Activated naive CD4-positive, alpha-beta T cell treated with anti-CD3 and anti-CD28 coated beads for 36 hours (primary cell): ENCODE measurements at places on chromosomes 2 and 18. TPM values are rescaled to one million over a fixed set of nuclear protein-coding genes. Genes with fewer than 3 reads are reported as not detected.

- DNase-seq: no peak
- H3K4me3 ChIP-seq: no peak overlapping the region
- no peaks in the 10 kb centered on the region for H3K4me1 ChIP-seq
- H3K36me3 ChIP-seq: no peaks in the 10 kb centered on the region
- no peak overlapping the region for H3K27ac ChIP-seq
Measured at GRCh38 chr18:36752929-36753865, 75.6 kb downstream of the TPGS2 start.

DNA sequence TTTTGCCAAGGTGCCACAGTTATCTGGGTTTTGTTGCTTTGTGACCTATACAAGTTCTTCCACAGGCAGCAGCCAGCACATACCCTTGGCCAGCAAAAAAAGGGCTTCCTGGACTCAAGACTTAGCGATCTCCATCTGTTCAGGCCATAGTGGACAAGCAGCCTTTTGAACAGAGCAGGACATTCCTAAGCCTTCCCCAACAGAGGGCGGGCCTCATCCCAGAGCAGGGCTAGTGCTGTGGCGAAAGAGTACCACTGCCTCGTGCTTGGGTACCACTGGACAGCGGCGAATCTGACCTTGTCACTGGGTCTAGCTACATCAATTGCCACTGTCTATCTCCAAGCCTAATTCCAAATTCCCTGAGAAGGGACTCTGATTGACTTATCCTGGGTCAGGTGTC lies 56.4 kb downstream of the NAB1 start:
- no peak overlapping the region for H3K4me3 ChIP-seq
- peaks cover 4% of the 10 kb centered on the region for H3K36me3 ChIP-seq
- H3K27ac ChIP-seq: no peak overlapping the region
- DNase-seq: no peak
- H3K27me3 ChIP-seq: no peaks in the 10 kb centered on the region
- peaks cover 23% of the 10 kb centered on the region for H3K4me1 ChIP-seq

TUBA3E gene
- total RNA-seq: not detected

DNA sequence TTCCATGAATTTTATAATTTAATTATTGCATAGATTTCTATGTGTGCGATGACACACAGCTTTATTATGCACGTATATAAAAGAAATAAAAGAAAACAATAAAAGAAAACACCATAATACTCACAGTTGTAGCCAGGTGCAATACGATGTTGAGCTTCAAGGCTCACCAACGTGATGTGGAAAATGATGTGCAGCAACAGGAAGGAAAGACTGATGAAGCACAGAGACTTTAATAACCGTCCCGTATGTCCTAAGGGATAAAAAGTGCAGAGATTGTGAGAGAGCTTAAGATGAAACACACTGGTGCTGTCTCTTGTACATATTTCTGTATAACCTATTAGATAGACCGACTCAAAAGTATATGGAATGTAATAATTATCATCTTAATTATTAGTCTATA lies 170.0 kb downstream of the PIEZO2 start:
- H3K4me1 ChIP-seq: no peaks in the 10 kb centered on the region
- H3K4me3 ChIP-seq: no peak overlapping the region
- DNase-seq: no peak
- H3K27ac ChIP-seq: no peak overlapping the region
- H3K36me3 ChIP-seq: no peaks in the 10 kb centered on the region

- H3K36me3 ChIP-seq: no peaks in the 10 kb centered on the region
- DNase-seq: no peak
- H3K27me3 ChIP-seq: peaks cover 4% of the 10 kb centered on the region
- H3K4me3 ChIP-seq: no peak overlapping the region
- H3K4me1 ChIP-seq: no peaks in the 10 kb centered on the region
- H3K27ac ChIP-seq: no peak overlapping the region
Measured at GRCh38 chr2:221605751-221606240, 33.7 kb upstream of the EPHA4 start.

LRRTM4 gene
- not detected for total RNA-seq

SRD5A2 gene
- total RNA-seq: not detected

GRCh38 chr2:160427629-160428404 lies 65.8 kb downstream of the RBMS1 start:
- H3K27me3 ChIP-seq: no peaks in the 10 kb centered on the region
- H3K4me3 ChIP-seq: peak overlapping the region; percentile 75
- DNase-seq: peak; percentile 67
- H3K27ac ChIP-seq: peak overlapping the region; percentile 88
- H3K36me3 ChIP-seq: peaks cover 8% of the 10 kb centered on the region

RESP18 gene
- total RNA-seq: not detected

GRCh38 chr2:144535300-144535699 lies 15.4 kb upstream of the ZEB2 start:
- no peak for DNase-seq
- peaks cover 14% of the 10 kb centered on the region for H3K27me3 ChIP-seq
- no peaks in the 10 kb centered on the region for H3K4me1 ChIP-seq
- no peak overlapping the region for H3K27ac ChIP-seq
- H3K4me3 ChIP-seq: no peak overlapping the region
- H3K36me3 ChIP-seq: no peaks in the 10 kb centered on the region

GRCh38 chr18:8339952-8340351 lies 269.3 kb upstream of the RAB12 start:
- peak overlapping the region; percentile 34 for H3K27ac ChIP-seq
- no peak overlapping the region for H3K4me3 ChIP-seq
- H3K4me1 ChIP-seq: no peaks in the 10 kb centered on the region
- no peaks in the 10 kb centered on the region for H3K36me3 ChIP-seq
- no peak for DNase-seq
- H3K27me3 ChIP-seq: no peaks in the 10 kb centered on the region
